ENCODE measurements at places on chromosomes 12 and 14.

GRCh38 chr14:95200404-95200803, 43.1 kb upstream of the DICER1 start:
- DNase-seq: no peak

- no peak for DNase-seq
Observed at GRCh38 chr14:30445011-30445793, 113.8 kb upstream of the G2E3 start.

DNA sequence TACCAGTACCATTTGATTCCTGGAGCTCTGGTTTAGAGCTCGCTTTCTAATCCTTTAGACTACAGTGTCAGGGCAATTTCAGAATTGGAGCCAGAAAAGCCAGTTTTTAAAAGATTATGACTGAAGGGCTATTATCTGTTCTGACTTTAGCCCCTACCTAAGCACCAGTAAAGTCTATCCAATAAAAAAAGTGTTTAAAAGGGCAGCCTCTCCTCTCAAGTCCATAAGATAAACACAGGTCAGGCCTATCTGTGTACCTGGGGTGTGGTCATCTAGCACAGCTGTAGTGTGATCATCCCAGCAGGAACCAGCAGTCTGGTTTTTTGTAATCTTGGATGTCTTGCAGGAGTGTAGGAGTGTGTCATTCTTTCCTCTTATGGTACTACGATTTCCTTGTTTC, 6.6 kb downstream of the APPL2 start:
- DNase-seq: no peak

GRCh38 chr14:61836184-61836583, 74.0 kb downstream of the SNAPC1 start:
- DNase-seq: no peak

- no peak for DNase-seq
Observed at GRCh38 chr12:96197503-96198272, 3.5 kb downstream of the ELK3 start.

GRCh38 chr12:108126990-108127501, 2.0 kb upstream of the WSCD2 start:
- DNase-seq: no peak

GRCh38 chr12:58901664-58902063, 18.6 kb downstream of the LRIG3 start:
- DNase-seq: no peak

DNA sequence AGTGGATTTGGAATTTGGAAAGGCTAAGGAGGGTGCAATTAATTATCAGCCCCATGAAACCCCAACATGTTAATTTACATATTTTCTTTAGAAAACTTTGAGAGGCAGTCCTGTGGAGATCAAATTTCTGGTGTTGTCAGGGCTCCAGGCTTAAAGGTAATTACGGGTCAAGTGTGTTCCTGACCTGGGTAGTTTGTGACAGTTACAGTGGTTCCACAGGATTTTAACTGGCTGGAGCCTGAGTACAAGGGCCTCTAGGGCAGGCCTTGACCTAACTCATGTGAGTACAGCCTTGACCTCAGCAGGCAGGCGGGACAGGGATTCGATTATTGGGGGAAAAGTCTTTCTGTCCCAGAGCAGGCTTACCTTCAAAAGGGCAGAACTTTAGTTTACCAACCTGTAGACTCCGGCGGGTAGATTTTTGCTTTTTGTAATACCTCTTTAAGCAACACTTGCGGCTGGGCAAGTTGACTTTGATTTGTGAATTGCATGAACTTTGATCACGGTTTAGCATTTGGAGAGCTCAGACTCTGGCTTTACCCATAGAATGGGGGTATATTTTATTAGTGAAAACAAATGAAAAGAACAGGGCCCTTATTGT, 8.4 kb upstream of the PPTC7 start:
- DNase-seq: no peak

DNA sequence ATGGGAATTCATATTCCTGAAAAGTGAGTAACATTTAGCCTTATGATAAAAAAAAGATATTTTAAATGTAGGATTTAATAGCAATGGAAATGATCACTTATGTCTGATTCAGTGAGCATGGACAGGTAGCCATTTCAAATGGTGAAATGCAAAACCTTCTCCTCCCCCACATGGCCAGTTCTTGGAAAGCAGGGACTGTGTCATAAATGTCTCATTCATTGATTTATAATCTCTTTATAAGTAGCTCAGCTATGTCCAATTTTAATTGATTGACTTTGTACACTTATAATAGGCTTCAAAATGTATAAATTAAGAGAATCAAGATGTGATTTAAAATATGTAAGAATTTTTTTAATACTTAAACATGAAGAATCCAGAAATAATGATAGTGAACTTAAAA, 24.6 kb upstream of the SCFD1 start:
- DNase-seq: no peak

DNA sequence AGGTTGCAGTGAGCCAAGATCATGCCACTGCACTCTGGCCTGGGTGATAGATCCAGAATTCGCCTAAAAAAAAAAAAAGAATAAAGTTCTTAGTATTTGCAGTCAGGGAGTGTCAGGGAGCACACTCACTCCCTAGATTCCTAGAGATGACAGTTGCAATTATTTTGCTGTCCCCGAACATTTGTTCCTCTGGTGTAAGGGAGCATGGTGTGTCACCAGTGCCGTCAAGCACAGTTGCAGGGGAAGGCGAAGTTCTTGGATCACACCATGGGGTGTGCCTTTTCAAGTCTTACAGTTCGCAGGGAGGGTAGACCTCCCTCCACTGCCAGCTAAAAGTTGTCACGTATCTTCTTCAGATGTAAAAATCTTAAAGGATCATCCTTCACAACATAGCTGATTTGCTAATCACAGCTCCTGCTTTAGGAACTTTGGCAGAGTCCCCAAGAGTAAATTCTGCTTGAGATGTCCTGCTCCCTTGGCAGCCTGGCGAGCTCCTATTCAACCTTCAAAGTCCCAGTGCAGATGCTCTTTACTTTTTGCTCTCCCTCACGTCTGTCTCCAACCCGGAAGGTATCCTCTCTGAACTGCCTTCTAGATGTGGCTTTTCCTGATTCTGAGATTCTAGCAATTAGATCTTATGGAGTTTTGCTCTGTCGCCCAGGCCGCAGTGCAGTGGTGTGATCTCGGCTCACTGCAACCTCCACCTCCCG, 11.3 kb downstream of the ACACB start:
- no peak for DNase-seq

GRCh38 chr14:102293781-102294180, 11.2 kb downstream of the MOK start:
- DNase-seq: no peak
